ENCODE measurements at places on chromosomes 3 and 15.

GRCh38 chr3:8445861-8446260 is 55.8 kb upstream of the LMCD1 start:
- no peak for DNase-seq

DNA sequence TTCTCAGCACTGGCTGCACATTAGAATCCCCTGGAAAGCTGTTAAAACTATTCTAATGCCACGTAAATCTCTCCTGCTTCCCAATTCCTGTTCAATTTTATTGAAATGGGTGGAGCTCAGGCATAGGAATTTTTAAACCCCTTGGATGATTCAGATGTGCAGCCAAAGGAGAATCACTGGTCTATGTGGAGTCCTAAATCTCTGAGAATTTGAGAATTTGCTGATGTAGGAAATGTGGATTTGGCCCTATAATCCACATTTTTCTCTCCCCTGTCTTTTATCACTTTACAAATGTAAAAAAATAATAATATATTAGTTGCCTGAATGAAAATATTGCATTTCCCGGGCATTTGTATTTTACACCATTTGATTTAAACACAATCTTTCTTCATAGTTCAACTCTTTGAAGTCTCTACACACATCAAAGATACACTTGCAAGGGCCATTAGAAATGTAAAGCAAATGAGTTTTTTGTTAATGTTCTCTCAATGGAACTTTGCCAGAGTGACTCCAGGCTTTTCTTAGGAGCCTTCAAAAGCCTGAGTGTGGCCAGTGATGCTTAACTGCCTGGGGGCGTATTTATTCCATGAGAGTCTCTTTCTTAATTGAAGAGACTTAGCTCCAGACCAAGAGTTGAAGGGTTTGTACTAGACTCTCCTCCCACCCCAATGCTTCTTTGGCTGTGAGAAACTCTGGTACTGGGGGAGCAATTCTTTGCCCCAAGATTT is 48.8 kb upstream of the PTX3 start:
- DNase-seq, result no peak

DNA sequence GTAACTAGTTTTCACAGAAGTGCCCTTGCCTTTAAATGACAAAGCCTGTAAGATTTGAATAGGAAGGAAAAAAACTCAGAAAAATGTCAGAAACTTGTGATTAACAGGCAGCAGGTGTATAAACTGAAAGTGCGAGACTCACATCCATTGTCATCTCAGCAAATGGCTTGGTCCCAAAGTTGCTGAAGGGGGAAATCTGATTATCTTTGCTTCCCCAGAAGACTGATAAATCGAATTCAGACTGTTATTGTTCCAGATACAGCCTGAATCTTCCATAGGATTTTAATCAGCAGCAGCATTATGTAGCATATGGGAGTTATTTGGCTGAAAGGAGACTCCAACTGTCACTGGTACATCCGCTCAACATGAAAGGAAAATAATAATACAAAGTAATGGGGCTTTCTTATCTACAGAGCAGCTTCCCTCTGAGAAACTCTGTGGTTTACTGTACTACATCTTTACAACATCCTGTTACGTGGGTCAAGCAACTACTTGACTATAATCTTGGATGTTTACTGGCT is 550.4 kb upstream of the CCDC54 start:
- DNase-seq, result no peak

GRCh38 chr3:32432045-32432710 is 40.5 kb downstream of the CMTM7 start:
- no peak for DNase-seq

GRCh38 chr15:51341366-51342226 is at the start of gene GLDN:
GLDN (plus strand) TSS chr15:51341655; CDS start chr15:51341685, 30 bp downstream.
- no peak for DNase-seq

DNA sequence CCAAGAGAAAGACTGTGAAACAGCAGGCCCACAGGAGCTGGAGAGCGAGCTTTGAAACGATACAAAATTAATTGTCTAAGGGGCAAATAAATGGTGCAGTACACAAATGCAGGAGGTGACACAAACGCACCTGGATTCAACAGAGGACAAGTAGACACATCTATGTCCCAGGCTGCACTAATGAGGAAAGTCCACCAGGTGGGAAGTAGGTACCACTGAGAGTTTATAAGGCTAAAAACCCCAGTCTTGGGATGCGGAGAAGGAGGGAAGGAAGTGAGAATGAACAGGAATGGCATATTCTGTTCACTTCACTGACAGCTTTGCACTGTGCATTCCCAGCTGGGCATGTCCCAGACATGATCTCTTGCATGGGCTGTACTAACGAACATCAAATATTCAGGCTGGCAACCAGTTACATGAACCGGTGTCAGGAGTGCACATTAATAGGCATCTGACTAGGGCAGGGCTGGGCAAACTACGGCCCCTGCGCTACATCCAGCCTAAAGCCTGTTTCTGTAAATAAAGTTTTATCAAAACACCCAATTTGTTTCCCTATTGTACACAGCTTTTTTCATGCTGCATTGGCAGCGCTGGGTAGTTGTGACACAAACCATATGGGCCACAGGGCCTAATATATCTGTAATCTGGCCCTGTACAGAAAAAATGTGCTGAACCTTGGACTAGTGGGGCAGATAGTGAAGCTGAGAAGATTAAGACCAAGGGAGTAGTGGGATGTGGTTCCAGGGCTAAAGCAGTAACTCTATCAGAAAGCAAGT is 107.0 kb downstream of the IGF2BP2 start:
- no peak for DNase-seq

- DNase-seq, result no peak
These were observed 106.6 kb downstream of the EOMES start for GRCh38 chr3:27615555-27615954.

- DNase-seq, result no peak
These were observed 2.7 kb downstream of the KY start for GRCh38 chr3:134647902-134648760.

GRCh38 chr3:10753964-10754363 is 62.1 kb upstream of the SLC6A11 start:
- DNase-seq, result peak; percentile 31

- no peak for DNase-seq
These were observed 137.4 kb upstream of the POU1F1 start for GRCh38 chr3:87413814-87414213.

GRCh38 chr15:25052191-25052999 is 97.6 kb downstream of the SNRPN start:
- no peak for DNase-seq

- DNase-seq, result no peak
These were observed 280.6 kb downstream of the ROBO2 start for GRCh38 chr3:77320514-77320913.

DNA sequence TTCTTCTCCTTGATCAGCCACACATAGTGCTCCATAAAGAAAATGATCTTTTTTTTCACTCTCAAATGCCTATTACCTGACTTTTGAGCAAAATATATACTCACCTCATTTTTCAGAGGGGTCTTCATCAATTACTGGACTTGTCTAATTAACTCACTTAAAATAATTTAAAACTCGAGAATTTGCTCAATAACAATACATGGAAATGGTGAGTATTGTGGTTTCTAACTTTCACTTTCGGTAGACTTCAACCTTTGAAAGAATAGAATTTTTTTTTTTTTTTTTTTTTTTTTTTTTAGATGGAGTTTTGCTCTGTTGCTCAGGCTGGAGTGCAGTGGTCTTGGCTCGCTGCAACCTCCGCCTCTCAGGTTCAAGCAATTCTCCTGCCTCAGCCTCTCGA is 17.7 kb upstream of the EPHB1 start:
- no peak for DNase-seq

GRCh38 chr3:63912768-63913588 is 795 bp upstream of the SCAANT1 start:
- DNase-seq, result peak; percentile 21

- no peak for DNase-seq
These were observed 108.2 kb downstream of the EOMES start for GRCh38 chr3:27613846-27614500.

GRCh38 chr3:40020689-40021088 is 211.3 kb downstream of the MYRIP start:
- DNase-seq, result no peak

GRCh38 chr3:157832588-157832987 is 273.6 kb downstream of the SHOX2 start:
- DNase-seq, result no peak

- DNase-seq, result no peak
These were observed 192.2 kb upstream of the GADL1 start for GRCh38 chr3:31086698-31087097.

GRCh38 chr3:804211-804610 is 288.6 kb upstream of the CNTN6 start:
- no peak for DNase-seq

GRCh38 chr3:129824926-129825541 is 68.5 kb downstream of the TMCC1 start:
- peak; percentile 11 for DNase-seq

- no peak for DNase-seq
These were observed 14.3 kb downstream of the RHOA start for GRCh38 chr3:49397470-49397869.

GRCh38 chr15:91552555-91552954 is 301.0 kb upstream of the SLCO3A1 start:
- DNase-seq, result no peak

DNA sequence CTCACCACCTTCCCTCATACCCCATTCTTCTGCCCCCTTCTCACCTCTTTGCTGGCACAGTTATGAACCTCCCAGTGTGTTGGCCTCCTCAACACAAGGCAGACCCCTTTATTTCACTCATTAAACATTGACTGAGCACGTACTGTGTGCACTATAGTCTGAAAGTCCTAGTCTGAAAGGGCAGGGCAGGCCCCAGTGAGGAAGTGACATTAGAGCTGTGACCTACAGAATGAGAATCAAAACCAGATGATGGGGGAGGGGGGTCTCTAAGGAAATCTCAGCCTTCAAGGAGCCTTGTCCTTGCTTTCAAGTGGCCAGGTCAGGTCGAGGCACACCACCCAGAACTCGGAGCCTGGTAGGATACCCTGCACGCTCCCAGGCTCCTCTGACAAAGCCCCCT is 3.5 kb downstream of the SLC28A1 start:
- no peak for DNase-seq

DNA sequence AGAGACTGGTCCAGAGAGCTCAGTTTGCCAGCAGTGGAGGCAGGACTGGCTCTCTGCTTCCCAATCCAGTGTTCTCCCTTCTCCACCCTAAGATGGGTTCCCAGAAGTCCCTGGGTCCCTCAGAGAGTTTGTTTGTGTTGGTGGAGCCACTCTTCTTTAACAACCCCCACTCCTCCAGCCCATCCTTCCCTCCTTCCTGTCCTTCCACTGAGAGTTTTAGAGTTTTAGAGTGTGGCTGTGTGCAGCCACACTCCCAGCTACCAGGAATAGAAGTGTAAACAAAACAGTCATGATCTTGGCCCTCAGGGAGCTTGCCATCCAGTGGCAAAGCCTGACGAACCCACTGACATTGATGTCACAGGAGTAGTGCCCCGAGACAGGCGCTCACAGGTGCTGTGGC is 12.5 kb upstream of the FBLN2 start:
- no peak for DNase-seq

DNA sequence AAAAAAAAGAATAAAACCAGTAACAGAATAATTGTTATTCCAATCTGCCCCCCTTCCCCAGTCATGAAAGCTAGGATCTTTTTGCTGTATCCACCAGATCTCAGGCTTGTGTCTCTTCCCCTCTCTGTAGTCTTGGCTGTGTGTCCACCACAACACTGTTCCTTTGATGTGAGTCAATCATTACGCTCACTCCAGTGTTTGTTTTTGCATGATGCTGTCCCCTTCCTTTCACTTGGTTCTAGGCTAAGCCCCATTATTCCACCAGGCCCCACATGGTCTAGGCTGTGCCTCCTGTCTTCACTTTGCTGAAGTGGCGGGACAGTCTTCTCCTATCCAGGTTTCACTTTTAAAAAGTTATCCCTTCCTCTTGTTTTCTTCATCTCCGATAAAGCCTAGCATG is 13.6 kb downstream of the ACKR2 start:
- no peak for DNase-seq

- no peak for DNase-seq
These were observed 46.1 kb downstream of the BTD start for GRCh38 chr3:15647611-15648167.

GRCh38 chr15:82812994-82813393 is 3.6 kb downstream of the WHAMM start:
- DNase-seq, result no peak

GRCh38 chr15:79872358-79873017 is 24.3 kb downstream of the MTHFS start:
- no peak for DNase-seq

DNA sequence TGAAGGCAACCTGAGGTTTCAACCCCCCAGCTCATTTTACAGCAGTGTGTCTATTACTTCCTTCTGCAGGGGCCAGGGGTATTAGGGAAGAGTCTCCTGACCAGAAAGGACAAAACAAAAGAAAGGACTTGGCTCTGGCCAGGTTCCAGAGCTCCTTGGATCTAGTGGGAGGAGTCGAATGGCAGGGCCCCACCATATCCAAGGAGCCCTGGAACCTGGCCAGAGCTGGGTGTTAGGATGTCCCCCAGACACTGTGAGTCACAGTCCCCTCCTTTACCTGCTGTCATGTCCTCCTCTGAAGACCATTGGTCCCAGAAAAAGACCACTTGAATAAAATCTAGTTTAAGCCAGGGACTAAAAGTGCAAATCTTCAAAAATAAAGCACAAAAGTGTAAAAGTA is 113.2 kb downstream of the EEFSEC start:
- no peak for DNase-seq

DNA sequence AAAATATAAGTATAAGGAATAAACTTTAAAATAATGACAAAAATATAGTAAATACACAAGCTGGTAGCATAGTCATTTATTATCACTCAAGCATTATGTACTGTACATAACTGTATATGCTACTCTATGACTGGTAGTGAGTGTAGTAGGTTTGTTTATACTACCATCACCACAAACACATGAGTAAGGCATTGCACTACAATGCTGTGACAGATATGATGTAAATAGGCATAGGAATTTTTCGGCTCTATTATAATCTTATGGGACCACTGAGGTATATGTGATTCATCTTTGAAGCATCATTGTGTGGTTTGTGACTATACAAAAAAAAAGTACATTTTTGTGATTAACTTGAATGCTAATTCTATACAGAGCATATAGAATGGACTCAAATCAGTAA is 35.3 kb upstream of the FBN1 start:
- no peak for DNase-seq

DNA sequence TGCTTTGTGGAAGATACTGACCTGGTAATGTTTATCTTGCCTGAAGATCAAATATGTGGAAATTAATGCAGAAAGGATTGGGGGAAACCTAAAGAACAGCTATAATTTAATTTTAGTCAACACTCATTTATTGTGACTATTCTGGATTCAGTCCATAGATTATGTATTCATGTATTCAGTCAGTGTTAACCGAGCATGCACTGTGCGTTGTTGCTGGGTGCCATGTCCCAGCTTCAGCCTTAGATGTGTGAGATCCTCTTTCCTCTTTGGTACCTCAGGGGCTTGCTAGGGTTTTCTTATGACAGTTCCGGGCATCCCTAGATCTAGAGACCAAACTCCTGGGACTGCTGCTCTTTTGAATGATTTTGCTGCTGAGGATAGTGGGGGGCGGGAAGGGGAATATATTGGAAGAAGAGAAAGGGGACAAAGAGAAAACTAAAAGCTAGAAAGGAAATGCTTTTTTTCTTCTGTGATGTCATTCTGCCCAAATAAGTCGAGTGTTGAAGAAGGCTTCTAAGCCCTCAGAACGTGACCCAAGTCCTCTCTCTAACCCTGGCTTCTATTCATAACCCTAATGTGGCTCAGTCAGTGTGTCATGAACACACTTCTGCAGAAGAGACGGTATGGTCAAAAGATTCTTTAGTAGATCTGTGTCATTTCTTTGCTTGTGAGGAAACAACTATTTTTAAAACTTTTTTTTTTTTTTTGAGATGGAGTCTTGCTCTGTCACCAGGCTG is 33.5 kb downstream of the STARD9 start:
- DNase-seq, result no peak

GRCh38 chr3:179376474-179376873 is 29.0 kb downstream of the MFN1 start:
- no peak for DNase-seq

- no peak for DNase-seq
These were observed 294.4 kb downstream of the KBTBD8 start for GRCh38 chr3:67292356-67293121.
